ENCODE measurements at places on chromosomes 4 and X.

DNA sequence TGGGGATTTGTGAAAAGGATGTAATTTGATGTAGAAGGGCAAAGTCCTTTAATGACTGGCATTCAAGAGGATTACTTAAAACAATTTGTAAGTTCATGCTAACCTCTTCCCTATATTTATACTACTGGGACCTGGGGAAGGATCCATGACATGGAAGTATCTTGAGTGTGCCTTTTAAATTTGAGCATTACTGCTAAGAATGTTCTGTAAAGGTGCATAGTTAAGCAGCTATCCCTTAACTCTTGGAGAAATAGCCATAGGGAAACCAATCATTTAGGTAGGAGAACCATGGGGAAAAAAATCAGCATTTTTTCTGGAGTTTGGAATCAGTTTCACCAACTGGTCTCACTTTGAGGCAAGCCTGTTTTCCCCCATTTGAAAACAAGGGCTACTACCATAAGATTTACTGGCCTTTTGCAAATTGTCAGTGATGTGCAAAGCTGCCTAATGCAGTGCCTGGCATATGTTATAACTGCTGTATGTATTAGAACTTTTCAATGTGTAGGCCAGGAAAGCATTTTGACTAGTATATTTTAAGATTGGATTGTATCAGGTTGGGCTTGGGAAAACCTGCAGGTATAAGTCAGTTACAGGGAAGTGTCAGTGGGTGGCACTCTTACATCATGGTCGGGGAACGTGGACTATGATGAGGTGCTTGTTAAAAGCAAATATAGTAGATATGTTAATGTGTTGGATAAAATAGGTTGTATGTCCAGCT, 72.1 kb downstream of the PRSS12 start:
- DNase-seq = peak; percentile 42

DNA sequence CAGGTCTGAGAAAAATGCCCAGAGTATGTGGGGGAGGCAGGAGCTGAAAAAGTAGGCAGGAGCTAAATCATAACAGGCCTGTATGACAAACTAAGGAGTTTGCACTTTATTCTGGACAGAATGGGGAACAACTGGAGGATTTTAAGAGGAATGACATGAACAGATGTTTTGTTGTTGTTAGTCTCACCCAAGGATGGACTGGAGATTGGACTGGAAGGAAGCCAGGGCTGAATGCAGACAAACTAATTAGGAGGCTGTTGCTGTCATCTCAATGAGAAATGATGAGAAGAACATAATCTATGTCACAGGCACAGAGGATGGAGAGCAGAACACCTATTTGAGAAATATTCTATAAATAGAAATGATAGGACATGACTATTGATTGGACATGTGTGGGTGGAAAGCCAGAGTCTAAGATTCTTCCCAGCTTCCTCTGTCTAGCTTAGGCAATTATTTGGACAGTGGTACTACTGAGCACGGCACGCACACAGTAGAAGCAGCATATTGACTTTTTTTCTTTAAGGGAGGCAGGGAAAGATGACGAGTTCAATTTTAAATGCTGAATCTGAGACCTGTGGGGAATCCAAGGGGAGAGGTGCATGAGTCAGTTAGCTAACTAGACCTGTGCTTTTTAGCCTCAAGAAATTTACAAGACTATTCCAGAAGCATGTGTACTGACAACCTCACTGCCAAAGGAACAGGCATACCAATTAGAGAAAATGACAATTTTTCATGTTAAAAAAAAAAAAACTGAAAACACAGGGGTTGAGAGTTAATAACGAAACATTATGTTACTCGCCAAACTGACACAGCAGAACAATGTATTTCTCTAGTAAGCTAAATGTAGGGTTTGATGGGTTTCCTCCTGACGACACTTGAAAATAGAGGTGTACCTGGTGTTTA, 963 bp upstream of the USO1 start:
- peak; percentile 60 for DNase-seq

DNA sequence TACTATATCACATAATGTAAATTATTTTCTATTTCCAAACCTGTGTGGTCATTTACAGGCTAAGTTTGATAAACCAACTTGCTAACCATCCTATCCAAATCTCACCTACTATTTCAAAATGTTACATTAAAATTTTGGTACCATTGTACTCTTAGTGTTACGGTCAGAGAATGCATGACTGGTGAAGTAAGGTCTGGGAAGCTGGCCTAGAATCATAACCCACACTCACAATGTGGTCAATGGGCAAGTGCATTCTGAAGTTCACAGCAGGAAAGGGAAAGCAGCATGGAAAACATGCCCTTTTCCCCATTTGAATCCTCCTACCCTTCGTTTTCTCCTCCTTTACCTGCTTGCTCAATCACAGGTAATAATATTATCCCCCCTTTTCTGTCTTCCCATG, 54.4 kb downstream of the PPP3CA start:
- peak; percentile 33 for DNase-seq

DNA sequence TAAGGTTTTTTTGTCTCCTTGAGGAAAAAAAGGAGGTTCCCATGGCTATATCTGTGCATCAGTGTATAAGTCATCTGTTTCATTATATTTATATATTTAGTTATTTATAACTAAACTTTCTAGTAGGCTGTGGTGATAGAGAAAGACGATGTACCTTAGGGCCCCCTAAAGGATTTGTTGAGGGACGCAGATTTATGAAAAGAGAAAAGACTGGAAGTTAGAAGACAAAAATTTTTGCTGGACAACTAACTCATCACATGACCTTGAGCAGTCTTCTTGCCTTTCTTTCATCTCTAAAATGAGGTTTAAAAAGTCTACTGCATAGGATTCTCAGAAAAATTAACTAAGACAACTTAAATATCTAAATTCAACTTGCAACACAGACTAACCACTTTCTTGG, 6.1 kb downstream of the GASK1B start:
- DNase-seq = no peak

GRCh38 chr4:145071560-145071959, 26.4 kb downstream of the ANAPC10 start:
- DNase-seq = no peak

DNA sequence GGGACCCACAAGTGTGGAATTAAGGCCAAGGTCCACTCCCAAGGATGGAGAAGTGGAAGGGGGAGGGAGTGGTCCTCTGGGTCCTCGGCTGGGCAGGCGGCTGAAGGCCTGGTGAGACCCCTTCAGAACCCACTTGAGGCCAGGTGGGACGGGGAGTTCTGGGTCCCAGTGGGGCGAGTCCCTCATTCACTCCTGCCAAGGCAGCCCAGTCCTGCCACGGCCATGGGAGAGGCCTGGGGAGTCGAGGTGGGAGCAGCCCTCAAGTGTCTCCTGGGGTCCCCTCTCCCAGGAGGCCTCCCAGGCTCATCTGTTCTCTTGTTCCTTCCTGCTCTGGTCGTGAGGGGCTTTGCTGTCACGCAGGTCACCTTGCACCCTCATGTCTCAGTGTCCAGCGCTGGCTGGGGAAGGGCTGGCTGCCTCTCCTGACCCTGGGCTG, 6.1 kb upstream of the SH3BP2 start:
- DNase-seq = no peak

DNA sequence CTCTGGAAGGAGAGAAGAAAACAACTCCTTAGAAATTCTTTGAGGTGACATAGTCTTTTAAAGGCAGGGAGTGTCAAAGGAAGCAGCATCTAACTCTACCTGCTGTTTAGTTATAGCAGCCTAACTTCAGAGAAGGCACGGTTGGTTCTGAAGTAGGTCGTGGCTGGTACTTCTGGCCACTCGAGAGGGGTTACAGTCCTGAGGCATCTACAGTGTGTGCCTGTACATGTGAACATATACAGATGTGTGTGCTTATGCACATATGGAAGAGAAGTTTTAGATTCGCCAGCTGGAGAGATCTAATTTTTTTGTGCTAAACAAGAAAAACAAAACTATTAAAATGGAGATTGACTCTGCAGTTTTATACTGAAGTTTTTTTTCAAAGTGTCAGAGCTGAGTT, 52.7 kb downstream of the GATB start:
- DNase-seq = no peak

- DNase-seq = no peak
Measured at GRCh38 chr4:106301393-106302061, 14.5 kb downstream of the TBCK start.

- peak; percentile 11 for DNase-seq
Measured at GRCh38 chr4:139808808-139809756, 143.5 kb downstream of the MGST2 start.

- no peak for DNase-seq
Measured at GRCh38 chr4:173924561-173924960, 358.9 kb downstream of the FBXO8 start.

DNA sequence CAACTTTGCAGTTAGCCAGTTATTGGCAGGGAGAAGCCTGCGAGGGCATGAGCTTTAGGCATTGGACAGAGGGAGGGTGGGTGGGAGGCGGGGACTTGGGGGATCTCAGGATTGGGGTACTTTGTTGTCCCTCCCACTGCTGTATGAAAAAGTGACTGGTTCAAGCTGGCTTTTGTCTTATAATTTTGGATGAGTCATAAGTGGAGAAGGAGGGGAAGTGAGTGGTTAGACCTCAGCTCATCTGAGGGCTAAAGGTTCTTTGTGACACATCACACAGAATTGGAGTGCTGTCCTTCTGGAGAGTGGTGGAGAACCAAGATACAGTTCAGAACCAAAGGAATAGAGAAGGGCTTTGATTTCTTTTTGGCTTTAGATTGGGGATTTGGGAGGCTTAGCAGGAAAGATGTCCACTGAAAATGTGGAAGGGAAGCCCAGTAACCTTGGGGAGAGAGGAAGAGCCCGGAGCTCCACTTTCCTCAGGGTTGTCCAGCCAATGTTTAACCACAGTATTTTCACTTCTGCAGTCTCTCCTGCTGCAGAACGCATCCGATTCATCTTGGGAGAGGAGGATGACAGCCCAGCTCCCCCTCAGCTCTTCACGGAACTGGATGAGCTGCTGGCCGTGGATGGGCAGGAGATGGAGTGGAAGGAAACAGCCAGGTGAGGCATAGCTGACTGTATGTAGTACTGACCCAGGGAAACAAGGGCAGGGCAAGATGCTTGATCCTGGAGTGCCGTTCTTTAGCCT, at the start of gene SLC4A4:
Gene SLC4A4 (plus strand): TSS at position 175 of the 748 bp plus-strand sequence.
- DNase-seq = peak; percentile 58

DNA sequence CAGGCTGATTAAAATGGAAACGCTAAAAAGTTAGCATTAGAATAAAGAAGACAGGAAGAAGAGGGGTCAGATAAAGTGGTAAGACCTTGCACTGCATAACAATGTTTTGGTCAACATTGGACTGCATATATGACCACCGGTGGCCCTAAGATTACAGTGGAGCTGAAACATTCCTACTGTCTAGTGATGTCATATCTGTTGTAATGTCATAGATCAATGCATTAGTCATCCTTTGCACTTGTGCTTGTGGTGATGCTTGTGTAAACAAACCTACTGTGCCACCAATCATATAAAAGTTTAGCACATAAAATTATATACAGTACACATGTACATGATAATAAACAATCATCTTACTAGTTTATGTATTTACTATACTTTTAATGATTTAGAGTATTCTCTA, 73.0 kb downstream of the TMEM165 start:
- peak; percentile 24 for DNase-seq

DNA sequence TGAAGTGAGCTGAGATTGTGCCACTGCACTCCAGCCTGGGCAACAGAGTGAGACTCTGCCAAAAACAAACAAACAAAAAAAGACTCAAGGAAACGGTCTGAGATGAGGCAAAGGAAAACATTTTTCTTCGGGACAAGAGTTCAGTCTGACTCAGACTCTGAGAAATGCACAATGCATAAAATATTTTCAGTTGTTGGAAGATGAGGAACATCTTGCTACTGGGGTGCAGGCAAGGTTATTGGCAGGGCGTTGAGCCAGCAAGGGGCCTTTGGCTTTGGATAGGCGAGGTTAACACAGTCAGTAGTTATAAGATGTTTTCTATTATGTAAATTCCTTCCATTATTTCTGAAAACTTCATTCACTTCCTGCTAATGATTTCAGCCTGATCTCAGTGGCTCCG, 96.1 kb upstream of the VCX start:
- no peak for DNase-seq

All from skeletal muscle cell (primary cell).